ENCODE measurements at places on chromosomes 2 and 18. TPM values are rescaled to one million over a fixed set of nuclear protein-coding genes. Genes with fewer than 3 reads are reported as not detected.

DNA sequence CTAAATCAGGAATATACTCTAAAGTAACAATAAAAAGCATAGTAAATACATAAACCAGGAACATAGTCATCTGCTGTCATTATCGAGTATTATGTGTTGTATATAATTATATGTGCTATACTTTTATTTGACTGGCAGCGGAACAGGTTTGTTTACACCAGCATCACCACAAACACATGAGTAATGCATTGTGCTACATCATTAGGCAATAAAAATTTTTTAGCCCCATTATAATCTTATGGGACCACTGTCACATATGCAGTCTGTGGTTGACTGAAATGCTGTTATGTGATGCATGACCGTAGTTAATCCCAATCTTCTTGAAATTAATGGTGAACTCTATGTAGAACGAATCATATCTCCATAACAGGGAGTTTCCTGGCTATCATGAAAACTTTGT lies 136.7 kb upstream of the ZFP36L2 start:
- DNase-seq, result no peak

DNA sequence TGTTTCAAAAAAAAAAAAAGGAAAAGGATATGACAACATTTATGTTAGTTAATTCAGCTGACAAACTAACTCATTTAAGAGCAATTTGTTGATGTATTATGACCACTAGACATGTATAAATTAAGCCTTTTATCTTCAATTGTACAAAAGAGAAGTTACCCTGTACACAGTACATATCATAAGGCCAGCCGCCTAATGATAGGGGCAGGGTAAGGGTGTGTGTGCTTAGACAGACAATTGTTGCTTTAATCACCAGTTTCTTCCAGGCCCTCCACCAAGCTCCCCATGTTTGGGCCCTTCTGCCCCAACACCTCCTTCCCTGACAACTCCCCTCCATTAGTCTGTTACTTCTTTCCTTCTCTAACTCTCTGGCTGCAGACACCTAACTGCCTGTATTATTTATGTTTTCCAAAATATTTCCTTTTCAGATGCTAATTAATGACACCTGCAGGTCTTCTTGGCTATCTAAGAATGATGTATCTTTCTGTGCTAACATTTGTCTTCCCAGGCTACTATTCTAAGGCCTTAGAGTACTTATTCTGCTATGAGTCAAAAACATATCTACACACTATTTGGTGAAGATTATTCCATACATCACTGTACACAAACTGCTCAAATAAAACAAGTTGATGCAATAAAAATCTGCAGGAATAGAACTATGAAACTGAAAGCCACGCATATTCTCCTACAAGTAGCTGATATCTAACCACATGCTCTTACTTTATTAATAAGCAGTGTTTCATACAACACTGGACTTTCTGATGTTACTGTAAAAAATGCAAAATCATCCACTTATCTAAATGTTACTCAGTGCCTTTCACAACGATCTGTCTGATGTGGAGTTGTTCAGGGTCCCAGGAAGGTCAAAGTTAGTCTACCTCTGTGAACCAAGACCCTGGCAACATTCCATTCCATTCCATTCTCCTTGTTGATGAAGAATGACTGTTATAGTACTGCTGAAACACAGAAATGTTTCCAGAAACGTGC lies 26.4 kb downstream of the TMEM131 start:
- DNase-seq, result no peak

GRCh38 chr2:236639461-236640235 lies 70.0 kb downstream of the ACKR3 start:
- DNase-seq, result no peak

DNA sequence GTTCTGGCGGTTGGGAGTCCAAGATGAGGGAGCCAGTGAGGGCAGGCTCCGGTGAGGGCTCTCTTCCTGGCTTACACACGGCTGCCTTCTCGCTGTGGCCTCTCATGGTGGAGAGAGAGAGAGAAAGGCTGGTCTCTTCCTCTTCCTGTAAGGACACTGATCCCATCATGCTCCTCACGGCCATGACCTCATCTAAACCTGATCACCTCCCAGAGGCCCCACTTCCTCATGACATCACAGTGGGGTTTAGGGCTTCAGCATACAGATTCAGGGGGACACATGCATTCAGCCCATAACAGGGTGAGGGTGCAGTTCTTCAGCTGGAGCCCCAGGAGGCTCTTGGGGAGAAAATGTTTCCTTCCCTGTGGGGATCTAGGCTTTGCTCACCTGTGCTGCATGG lies 29.2 kb downstream of the AGAP1 start:
- no peak for DNase-seq

DNA sequence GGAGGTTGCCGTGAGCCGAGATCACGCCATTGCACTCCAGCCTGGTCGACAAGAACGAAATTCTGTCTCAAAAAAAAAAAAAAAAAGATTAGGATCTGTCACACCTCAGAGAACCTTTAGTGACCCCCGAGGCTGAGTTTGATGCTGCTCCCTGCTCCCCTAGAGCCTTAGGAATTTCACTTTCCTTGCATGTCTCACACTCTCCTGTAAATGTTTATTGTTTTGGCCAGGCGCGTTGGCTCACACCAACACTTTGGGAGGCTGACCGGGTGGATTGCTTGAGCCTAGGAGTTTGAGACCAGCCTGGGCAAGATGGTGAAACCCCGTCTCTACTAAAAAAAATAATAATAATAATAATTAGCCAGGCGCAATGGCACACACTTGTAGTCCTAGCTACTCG lies 31.5 kb downstream of the SRSF7 start:
- no peak for DNase-seq

GRCh38 chr2:210961249-210961648 lies 404.9 kb downstream of the CPS1 start:
- DNase-seq, result no peak

DNA sequence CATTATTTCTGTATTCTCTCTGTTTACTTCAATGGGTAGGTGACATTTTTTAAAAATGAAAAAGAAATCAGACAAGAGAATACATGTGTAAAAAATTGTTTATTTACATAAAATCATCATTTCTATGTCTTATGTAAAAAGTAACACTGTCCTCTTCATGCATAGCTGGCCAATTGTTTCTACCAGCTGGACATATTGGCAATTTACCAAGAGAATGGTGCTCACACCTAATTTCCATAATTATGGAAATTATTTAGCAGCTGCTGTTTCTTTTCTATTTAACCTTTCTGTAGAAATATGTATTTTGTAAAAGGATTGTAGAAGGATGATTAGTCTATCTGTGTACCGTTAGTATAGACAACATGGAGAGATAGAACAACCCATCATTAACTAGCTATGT lies 791.9 kb downstream of the TRIB2 start:
- DNase-seq, result no peak

DNA sequence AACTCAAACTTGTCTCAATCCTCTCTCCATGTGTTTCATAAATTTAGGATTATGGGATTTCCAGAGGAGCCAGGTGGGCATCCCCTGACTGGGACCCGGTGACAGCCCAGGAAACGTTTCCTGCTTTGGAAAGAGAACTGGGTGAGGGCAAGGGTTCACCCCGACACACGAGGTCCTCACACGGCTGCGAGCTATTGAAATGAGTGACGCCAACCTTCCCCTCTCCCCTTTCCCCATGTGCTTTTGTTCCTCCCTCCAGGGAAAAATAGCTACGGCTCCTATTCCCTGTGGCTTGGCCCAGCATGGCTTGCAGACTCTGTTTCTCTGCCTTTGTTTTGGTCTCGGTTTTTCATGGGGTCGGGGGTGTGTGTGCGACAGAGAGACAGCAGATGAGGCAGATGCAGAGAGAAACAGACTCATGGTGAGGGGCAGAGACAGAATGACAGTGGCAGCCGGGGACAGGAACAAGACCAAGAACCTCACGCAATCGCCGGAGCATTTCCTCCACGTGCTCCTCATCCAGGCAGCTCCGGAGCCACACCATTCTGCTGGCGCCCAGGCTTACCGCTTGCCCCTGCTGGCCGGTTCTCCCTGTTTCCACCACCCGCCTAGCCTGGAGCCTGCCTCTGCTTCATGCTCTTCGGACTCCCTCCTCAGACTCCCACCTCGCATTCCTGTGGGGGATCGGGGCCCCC lies 238.5 kb downstream of the DYSF start:
- no peak for DNase-seq

GRCh38 chr18:78634061-78634696 lies 345.4 kb upstream of the SALL3 start:
- DNase-seq, result no peak

DNA sequence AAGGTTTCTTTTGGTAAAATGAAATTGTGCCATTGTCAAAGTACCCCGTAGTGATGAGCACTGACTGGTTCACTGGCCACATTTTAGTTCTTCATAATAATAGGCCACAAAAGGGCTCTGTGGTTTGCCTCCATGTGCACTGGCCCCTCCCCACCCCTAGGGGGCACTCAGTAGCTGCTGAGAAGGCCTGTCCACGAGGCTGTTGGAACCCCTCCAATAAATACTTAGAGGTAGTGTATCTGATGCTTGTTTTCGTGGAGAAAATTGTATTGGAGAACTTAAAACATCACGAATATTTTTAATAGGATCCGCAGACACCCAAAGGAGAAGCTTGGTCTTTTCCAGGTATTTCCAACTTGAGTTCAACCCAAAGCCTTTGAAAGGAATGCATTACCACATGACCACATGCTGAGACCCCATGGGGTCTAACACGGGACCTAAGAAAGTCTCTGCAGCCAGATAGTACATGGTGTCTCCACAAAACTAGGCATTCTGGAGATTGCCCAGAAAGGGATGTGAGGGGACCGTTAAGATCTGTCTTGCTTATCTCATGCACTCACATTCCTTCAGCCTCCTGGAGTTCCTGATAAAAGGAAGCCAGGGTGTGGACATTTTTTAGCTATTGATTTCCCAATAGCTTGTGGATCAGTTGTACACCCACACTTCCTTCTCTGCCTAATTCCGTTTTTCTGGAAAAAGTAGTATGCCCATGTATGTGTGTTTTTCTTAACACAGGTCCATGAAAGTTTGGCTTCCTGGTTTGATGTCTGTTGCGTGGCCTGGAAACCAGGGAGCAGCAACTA lies 28.5 kb upstream of the NOSTRIN start:
- no peak for DNase-seq

- DNase-seq, result peak; percentile 96
Measured at GRCh38 chr18:14189858-14190257, 57.6 kb upstream of the ZNF519 start.

GRCh38 chr2:151767536-151767935 lies 33.3 kb upstream of the NEB start:
- DNase-seq, result peak; percentile 39

- DNase-seq, result no peak
Measured at GRCh38 chr18:21557607-21558253, 42.8 kb downstream of the ESCO1 start.

GRCh38 chr2:200039724-200040650 lies 84.6 kb downstream of the MAIP1 start:
- no peak for DNase-seq

- DNase-seq, result no peak
Measured at GRCh38 chr18:55179425-55179824, 220.2 kb upstream of the CCDC68 start.

DNA sequence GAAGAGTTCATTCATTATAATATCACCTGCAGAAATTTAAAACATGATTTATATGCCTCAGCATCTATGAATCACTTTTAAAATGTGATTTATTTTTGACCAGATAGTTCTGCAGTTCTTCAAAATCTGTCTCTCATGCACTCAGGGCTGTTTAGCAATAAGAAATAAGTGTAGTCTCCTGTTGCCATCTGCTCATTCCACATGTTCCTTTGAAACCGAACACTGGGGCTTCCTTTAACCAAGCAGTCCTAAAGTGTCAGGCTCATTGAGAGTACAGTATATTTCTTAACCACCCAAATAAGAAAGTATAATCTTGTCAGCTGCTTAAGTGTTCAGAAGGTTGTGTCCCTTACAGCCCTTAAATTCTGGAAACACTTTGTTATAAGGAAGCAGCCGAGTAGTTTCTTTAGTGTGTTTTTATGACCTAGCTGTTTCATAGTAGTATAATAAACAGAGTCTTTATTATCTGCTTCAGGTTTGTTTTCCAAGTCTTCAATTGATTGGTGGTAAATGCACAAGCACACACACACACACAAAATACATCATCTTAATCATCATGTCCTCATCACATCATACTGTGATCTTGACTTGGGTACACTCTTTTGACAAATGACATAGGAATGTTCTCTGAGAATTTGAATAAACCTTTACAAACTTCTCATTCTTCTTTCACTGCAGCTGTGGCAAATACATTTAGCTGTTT lies 10.4 kb downstream of the WDR7 start:
- no peak for DNase-seq

The CNGA3 gene
- not detected for total RNA-seq

The VAMP8 gene
- 124 TPM for total RNA-seq

The CYP1B1 gene
- total RNA-seq, result 36.3 TPM

The CYRIA gene
- total RNA-seq, result 3.9 TPM

The NGEF gene
- total RNA-seq, result 52.2 TPM

The FAHD2B gene
- 28.8 TPM for total RNA-seq

The MREG gene
- total RNA-seq, result 27.5 TPM

The HOXD9 gene
- total RNA-seq, result not detected

The ANKRD30BL gene
- not detected for total RNA-seq

The BMP10 gene
- not detected for total RNA-seq

The PDE11A gene
- 1.4 TPM for total RNA-seq

The CHRNG gene
- not detected for total RNA-seq

The CDH19 gene
- not detected for total RNA-seq
